ENCODE measurements at places on chromosomes 11 and 22. TPM values are rescaled to one million over a fixed set of nuclear protein-coding genes. Genes with fewer than 3 reads are reported as not detected.

DNA sequence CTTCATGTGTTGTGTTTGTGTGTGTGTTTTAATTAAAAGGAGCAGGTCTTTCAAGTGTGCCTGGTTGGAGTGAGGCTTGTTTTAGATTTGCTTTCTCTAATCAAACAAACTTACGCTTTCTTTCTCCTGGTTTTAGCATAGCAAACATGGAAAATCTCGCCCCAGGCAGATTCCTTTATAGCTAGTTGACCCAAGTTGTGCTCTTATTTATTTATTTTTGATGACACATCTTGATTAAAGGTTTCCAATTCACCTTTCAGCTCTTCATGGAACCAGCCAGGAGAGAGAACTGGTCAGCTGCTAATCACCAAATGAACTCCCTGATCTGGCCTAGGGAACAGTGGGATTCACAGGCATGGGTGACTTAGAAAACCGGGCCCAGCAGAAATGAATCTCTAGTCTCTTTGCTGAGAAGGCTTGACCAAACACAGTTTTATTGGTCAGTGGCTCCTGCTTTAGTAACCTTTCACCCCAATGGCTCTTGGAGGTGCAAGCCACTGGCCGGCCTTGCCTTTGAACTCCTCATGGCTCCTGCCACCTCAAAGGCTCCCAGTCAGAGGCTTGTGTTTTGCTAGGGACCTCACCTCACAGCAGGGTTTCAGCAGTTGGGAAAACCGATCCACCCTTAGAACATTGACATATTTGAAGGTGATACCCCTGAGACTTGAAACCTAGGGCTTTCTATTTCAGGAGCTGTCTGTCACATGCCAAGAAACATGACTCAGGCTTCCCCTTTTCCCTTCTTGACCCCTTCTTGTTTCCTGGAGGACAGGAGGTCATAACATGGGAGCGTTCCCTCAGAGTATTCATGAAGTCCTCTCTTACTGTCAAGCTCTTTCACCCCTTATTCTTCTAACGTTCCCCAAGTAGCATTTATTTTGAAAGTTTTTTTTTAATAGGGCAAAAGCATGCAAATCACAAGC, 48.8 kb downstream of the EXT2 start:
- no peak for DNase-seq

GRCh38 chr11:92342886-92343285, 118.3 kb downstream of the FAT3 start:
- DNase-seq, result no peak

- no peak for DNase-seq
Observed at GRCh38 chr11:30451167-30451566, 128.3 kb downstream of the ARL14EP start.

OR8G5 gene
- not detected for total RNA-seq

DNA sequence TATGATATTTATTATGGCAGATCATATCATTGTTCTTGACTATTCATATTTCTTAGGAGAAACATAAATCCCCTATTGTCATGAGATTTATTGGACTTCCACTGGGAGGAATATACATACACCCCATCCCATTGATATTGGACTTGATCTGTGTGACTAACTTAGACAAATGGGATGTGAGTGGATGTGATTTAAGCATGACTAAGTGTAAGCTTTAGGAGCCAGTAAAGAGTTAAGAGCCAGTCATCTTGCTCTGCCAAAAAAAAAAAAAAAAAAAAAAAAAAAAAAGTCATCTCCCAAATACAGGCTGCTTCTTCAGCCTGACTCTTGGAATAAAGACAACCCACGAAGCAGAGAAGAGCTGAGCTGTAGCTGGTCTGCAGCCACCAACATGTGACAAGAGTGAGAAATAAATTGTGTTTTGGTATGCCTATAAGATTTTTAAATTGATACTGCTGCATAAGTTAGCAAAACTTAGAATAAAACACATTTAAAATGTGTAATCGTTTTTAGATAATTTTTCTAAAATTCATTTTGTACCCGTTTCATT, 595.0 kb upstream of the LRRC4C start:
- DNase-seq, result no peak

DNA sequence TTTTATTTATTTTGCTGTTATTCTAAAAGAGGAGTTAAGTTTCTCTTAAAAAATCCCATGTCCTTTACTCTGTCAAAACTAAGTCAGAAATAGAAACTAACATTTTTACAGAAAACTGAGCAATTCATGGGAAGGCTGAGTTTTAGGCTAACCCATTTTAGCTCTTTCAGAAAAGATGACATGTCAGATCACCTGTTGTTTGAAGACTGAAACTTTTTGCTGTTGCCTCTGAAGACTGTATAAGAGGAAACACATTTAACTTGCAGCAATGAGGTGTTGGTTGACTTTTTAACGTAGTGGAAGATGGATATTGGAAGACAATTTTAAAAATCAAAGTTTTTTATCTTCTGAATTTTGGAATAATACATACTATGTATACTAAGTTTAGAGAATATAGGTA, 115.4 kb downstream of the METTL15 start:
- no peak for DNase-seq

GRCh38 chr11:96316869-96317268, 26.1 kb downstream of the MAML2 start:
- DNase-seq, result no peak

GRCh38 chr11:123408619-123409455, 21.2 kb upstream of the GRAMD1B start:
- DNase-seq, result no peak

- DNase-seq, result peak; percentile 33
Observed at GRCh38 chr11:82992223-82992622, 79.5 kb downstream of the RAB30 start.

DNA sequence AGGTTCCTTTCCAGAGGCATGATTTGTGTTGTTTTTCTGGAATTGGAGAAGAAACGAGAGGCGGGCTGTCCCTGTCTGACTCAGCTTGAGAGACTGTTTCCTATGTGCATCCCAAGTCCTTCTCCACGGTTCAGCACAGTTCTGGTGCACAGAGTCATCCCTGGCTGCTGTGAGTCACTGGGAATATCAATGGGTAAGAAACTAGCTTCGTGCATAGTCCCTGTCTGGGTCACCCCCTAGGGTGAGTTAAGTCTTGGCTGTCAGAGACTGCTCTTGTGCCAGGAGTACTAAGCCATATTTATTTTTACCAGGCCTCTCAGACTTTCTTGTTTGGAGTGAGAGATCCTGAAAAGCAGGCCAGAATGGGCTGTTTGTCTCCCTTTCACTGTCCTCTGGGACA, 2.4 kb upstream of the LRP4 start:
- DNase-seq, result peak; percentile 59

- DNase-seq, result peak; percentile 23
Observed at GRCh38 chr11:7019500-7020182, 505 bp downstream of the ZNF214 start.

GRCh38 chr22:24504540-24504939, 9.4 kb downstream of the UPB1 start:
- no peak for DNase-seq

DNA sequence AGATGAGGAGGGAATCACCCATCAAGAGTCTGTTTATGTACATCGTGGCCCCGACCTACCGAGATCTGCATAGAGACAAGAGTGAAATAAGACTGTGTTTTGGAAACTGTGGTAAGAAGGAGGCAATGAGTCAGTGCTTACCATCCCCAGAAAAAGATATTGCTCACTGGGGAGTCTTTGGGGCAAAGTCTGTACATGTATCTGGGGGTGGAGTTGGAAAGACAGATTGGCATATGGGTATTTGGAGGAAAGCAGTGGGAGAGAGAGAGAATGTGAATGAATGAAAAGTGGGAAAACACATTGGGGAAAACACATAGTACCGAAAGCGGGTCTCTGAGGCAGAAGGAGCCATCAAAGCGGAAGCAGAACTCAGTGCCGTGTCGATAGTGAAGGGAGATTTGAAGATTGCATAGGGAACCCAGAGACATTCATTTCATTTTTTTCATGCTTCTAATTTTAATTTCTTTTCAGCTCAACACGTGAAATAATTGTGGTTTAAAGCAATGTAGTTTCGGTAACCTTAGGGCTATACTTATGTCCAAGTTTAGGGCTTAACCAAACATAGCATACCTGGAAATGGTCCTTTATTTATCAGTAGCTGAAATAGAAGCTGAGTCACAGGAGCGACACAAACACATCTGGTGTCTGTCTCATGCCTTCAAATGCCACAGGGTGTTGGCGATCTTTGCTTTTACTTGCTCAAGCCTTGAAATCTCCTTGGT, 98.6 kb upstream of the CD44 start:
- DNase-seq, result no peak

GAS2 gene
- not detected for total RNA-seq

LARGE2 gene
- total RNA-seq, result not detected

DNA sequence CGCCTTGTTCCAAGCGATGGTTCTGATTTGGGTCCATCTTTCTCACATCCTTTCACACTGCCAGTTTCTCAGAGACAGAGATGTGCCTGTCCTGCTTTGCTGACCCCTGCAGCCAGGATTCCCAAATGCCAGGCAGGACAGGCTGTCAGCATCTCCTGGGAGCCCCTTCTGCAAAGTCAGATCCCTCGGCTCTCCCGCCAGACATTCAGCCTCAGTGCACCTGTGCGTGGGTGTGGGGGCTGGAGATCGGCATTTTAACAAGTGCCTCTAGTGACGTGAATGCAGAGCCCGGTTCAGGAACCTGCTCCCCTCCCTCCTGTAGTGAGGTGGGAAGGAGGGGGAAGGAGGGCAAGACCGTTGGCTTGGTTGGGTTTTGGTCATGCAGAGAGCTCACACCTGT, 108.9 kb upstream of the FGF3 start:
- DNase-seq, result peak; percentile 1

SLC5A12 gene
- total RNA-seq, result not detected

- no peak for DNase-seq
Observed at GRCh38 chr11:73578592-73579185, 19.2 kb downstream of the FAM168A start.

TP53I11 gene
- 3.8 TPM for total RNA-seq

GRCh38 chr22:36328635-36329253, 59.0 kb downstream of the MYH9 start:
- peak; percentile 88 for DNase-seq

SLC1A2 gene
- 1.0 TPM for total RNA-seq

- DNase-seq, result no peak
Observed at GRCh38 chr11:12291766-12292165, 85.6 kb upstream of the PARVA start.

CHST1 gene
- 4.9 TPM for total RNA-seq

SPDYC gene
- not detected for total RNA-seq

DNA sequence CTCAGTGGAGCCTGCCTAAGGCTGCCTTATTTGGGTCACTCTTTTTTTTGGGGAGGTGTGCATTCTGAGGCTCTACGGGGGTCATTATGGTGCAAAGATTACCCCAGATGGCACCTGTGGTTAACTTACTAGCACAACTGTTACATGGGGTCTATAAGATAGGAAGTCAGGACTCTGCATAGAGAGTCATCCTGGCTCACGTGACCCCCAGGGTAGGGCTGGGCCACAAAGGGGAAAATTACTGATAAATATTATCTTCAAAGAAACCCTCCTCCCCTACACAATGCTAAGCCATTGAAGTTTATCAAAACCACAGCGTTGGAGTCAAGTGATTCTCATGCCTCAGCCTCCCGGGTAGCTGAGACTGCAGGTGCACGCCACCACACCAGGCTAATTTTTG, 397.1 kb downstream of the MN1 start:
- no peak for DNase-seq

GRCh38 chr11:103591554-103591953, 444.9 kb upstream of the DDI1 start:
- DNase-seq, result no peak

- no peak for DNase-seq
Observed at GRCh38 chr11:111414267-111414931, 35.3 kb upstream of the POU2AF1 start.

GRCh38 chr22:47075568-47075967, 313.1 kb downstream of the TBC1D22A start:
- DNase-seq, result no peak

GRCh38 chr11:109845437-109845836, 247.8 kb upstream of the ZC3H12C start:
- DNase-seq, result no peak

- DNase-seq, result no peak
Observed at GRCh38 chr22:39227542-39228272, 17.1 kb downstream of the PDGFB start.

DNA sequence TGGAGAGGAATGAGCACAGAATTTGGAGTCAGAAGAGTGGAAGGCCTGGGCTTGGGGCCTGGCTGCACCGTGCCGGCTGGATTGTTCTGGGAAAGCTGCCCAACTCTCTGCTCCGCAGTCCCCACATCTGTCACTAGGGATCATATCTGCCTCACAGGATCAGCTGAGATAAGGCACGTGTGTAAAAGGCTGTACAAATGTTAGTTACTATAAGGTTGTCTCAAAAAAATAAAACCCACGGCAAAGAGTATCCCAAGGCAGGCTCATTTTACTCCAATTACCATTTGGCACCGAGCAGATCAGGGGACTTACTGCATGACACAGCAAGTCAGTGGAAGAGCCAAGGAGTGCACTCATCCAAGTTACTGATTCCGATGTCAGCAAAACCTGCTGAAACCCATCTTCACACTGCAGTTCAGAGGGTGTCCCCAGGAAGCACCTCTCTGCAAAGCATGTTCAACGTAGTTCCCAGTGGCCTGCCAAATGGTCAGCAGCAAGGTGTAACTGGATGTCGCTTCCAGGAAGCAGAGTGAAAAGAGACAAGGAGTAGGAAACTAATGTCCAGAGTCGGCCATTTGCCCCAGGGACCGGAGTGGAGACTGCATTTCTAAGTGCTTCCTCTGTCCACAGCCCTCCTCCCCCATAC, 18.1 kb upstream of the MRTFA start:
- DNase-seq, result peak; percentile 62

C11orf65 gene
- total RNA-seq, result not detected

GRCh38 chr11:128069665-128070064, 517.7 kb downstream of the ETS1 start:
- DNase-seq, result no peak

DNA sequence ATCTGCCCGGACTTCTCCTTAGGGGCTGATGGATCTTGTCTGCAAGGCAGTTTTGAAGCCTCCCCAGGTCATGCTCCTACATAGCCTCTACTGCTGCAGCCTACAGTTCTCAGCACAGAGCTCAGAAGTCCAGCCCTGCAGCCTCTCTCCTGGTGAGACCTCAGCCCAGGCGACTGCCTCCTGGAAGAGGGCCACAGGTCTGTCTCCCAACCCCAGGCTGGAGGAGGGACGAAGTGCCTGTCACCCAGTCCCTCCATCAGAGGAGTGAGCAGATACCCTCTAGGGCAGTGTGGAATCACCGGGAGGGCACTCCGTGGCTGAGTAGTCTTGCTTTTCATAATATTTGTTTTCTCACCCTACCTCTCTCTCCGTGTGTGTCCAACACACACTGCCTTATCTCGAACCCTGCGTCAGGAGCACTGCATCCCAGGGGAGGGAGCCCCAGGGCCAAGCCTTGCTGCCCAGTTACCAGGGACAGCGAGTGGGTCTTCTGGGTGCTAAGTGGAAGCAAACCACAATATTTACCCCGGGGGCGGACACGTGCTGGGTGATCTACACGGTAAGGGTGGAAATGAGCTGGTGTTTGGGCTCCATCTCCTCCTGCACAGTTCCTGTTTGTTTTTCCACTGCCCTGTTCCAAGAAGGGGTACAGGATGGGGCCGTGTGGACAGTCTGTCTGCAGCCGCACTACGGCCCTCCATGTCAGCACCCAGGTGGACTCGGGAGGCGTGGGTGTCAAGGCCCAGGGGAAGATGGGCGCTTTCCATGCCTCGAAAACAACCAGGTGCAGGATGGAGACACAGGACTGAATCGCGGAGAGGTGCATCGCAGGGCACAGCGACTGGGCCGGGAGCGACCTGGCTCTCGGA, 133.7 kb upstream of the HSD17B12 start:
- no peak for DNase-seq

Measured in uterus (tissue), 4 donors.